Left colon (tissue), 2 donors: ENCODE measurements at places on chromosomes 5 and 9. TPM values are rescaled to one million over a fixed set of nuclear protein-coding genes. Genes with fewer than 3 reads are reported as not detected.

GRCh38 chr9:129637673-129638439 is 4.1 kb downstream of the ASB6 start:
- DNase-seq: no peak

GRCh38 chr5:92470770-92471169 is 1087.7 kb upstream of the ARRDC3 start:
- no peak for DNase-seq

DNA sequence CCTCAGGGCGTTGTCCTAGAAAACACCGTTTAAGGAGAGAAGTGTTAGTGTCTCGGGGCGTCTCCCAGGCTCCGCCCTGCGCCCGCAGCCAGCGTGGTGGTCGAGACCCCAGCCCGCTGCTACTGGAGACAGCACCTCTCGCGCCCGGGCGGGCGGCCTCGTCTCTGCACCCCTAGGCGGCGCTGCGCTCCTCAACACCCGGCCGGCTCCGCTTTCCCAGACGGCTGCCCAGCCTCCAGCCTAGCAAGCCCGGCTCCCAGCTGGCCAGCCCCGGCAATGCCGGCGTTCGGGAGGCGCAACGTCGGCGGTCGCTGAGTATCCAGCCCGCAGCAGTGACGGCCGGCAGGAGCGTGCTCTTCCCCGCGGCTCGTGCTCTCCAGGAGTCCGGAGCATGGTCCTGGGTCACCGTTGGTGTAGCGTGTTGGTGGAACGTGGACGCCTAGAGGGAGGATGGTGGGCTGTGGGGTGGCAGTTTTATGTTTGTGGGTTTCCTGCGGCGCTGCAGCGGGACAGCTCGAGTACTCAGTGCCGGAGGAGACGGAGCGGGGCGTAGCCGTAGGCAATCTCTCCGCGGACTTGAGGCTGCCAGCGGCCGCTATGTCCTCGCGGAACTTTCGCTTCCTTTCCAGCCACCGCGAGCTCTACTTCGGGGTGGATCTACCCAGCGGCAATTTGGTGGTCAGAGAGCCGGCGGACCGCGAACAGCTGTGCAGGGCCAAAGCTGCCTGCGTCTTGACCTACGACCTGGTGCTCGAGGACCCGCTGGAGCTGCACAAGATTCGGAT is 536 bp downstream of the PCDHAC1 start:
- peak; percentile 40 for DNase-seq

- DNase-seq: no peak
Observed at GRCh38 chr9:105341434-105342146, 97.1 kb downstream of the SLC44A1 start.

- DNase-seq: no peak
Observed at GRCh38 chr9:91059713-91060112, 258.1 kb downstream of the SYK start.

DNA sequence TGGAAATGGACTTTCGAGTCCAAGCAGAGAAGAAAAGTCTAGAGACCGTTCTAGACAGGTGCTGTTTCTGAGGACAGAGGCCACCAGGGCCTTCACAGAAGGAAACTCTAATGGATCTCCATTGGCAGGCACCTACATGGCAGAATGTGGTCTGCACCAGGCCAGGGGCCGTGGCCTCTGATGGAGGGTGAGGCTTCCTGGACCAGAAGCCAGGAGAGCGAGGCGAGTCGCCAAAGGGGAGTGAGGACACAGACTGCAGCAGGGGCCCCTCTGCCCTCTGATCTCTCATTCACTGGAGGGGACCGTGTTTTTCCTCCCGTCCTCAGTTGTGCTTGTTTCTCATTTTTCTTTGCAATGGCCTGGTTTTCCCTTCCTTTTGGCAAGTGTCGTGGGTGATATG is 41.1 kb downstream of the ALG2 start:
- no peak for DNase-seq

The SLC1A1 gene
- total RNA-seq: 32.0 TPM

- no peak for DNase-seq
Observed at GRCh38 chr5:77262697-77263096, 52.2 kb downstream of the PDE8B start.
